GM04503 (cell line): ENCODE measurements at places on chromosomes 7 and 10.

GRCh38 chr10:101767600-101767945 lies 8.3 kb downstream of the FGF8 start:
- no peak for DNase-seq

DNA sequence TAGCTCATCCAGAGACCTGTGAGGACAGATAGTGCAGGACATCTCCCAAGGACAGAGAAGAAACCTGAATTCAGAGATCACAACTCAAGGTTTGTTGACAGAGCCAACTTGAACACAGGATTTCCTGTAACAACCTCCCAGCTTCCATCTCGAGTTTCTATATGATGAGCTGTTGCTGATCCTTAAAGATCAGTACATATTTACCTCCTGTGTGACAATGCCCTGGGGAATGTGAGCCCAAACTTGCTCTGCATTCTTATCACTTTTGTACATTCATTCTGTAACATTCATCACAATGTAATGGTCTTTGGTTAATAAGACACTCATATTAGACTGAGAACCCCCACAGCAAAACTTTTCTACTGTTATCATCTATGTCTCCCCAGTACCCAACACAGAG lies 468.6 kb downstream of the XPNPEP1 start:
- DNase-seq: no peak

- DNase-seq: no peak
Observed at GRCh38 chr7:136256491-136256890, 279.3 kb upstream of the MTPN start.

- DNase-seq: no peak
Observed at GRCh38 chr7:28505867-28506266, 93.5 kb downstream of the CREB5 start.

GRCh38 chr7:5997210-5997808 lies 11.5 kb downstream of the PMS2 start:
- peak; percentile 26 for DNase-seq

DNA sequence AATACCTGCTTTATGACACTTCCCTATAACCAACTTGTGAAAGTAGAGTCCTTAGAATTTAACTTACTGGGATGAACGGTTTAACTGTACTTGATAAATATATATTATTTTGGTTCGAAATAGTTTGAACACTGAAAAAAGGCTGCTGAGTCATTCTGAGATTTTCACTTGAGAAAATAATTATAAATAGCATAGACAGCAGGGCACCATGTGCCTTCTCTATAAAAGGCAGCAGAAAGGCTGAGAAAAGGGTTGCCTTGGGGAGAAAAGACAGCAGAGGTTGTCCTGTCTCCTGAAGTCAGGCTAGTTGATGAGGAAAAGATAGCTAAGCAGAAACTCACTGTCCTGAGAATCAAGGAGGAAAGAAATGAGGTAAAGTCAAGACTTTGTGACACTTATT lies 92.4 kb downstream of the CTTNBP2 start:
- no peak for DNase-seq

GRCh38 chr10:51007781-51008180 lies 66.5 kb upstream of the PRKG1 start:
- DNase-seq: no peak

- DNase-seq: no peak
Observed at GRCh38 chr10:71575451-71575850, 144.1 kb downstream of the C10orf105 start.

DNA sequence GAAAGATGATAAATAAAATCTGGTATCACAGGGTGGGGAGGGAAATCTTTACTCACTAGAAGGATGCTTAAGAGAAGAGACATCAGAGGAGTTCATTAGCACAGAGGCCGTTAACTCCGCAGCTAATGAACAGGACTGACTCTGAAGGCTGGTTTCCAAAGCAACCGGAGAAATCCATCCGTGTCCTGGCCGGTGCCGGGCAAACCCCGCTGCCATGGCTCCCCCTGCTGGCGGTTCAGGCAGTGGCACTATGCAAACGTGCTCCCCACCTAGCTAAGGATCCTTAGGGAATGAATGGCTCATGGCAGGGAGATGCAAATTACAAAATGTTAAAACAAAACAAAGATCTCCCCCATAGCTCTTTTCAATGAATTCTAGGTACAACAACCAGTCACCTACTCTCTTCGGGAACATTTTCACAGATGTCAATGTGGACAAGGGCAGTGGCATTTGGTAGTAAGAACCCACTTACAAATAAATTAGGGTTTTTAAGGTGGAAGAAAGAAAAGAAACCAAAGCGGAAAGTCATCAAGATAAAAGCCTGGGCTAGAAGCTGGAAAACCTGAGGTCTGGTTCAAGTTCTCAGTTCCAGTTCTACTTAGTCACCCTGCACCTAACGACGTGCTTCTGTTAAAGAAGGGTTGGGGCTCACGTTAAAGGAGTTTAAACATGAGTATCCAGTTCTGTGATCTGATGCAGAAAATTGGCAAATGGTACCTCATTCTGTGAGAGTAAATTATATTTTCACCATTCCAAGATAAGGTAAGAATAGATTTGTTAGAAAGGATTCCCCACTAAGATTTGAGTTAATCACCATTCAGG lies 138.2 kb downstream of the SVIL start:
- DNase-seq: peak; percentile 18

DNA sequence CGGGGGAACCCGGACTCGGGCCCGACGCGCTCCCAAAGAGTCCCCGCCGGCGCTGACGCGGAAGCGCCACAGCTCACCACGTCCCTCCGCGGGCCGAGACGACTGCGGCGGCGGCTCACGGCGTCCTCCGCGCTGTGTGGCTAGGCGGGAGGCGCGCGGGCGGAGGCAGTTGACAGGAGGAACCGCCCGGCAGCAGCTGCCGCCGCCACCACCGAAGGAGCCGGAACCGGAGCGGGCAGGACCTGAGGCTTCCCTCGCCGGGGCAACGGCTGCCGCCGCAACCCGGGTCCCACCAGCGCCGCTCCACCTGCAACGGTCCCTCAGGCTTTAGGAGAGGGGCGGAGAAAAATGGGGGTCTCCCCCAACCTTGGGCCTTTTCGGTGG lies 334 bp downstream of the ZNF800 start:
- no peak for DNase-seq

DNA sequence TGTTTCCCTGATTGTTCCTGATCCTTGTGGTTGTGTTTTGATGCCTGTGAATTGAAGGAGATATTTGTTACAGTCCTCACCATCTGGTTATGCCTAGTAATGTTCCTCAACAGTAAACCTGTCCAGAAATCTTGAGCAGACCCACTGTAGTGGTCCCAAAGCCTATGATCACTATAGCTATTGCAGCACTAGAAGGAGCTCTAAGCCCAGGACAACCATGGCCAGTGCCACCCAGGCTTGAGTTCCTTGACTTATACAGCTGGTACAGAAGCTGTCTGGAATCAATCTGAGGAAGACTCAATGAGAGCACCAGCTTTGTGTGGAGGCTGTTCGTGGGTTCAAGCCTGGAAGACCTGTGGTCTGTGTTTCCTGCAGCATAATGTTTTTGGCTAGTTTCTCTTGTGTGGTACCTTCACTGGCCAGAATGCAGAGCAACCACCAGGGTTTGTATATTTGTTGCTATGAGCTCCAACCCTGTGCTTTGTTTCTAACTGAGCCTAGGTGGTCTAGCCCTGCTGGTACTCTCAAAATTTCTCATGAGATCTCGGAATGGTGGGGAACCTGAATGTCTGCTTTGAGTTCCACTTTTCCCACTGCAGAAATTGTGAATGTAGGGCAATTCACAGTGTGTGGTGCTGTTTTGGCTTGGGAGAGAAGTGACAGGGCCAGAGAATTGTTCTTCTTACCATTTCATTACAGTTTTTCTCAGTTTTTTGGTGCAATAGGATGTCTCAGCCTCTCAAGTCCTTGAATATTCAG lies 355.2 kb downstream of the SUGCT start:
- no peak for DNase-seq

DNA sequence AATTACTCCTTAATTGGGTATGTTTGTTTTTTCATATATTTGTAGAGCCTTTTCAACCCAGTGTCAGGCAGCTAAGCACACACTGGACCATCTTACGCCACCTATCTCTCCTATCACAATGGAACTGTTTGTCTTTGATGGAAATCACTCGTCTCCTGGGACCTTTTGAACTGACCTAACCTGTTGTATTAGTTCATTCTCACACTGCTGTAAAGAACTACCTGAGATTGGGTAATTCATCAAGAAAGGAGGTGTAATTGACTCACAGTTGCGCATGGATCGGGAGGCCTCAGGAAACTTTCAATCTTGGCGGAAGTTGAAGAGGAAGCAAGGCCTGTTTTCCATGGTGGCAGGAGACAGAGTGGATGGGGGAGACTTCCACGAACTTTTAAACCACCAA lies 182.0 kb downstream of the TCERG1L start:
- DNase-seq: no peak

DNA sequence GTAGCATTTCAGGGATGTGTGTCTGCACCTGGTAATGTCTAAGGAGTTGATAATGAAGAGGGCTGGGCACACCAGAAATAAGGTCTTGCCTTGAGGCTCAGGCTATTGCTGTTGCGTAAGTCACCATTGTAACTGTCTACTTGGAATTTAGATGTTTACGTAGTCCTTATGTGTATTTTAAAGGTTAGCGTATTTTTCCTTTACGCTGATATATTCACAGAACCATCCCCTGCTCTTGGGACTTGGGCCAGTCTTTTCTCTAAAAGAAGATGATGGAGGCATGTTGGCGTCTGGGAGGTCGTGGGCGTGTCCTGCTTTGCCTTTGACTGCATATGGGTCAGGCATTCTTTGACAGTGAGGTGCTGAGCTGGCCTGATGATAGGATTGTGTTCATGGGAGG lies 14.7 kb downstream of the WDR37 start:
- no peak for DNase-seq

DNA sequence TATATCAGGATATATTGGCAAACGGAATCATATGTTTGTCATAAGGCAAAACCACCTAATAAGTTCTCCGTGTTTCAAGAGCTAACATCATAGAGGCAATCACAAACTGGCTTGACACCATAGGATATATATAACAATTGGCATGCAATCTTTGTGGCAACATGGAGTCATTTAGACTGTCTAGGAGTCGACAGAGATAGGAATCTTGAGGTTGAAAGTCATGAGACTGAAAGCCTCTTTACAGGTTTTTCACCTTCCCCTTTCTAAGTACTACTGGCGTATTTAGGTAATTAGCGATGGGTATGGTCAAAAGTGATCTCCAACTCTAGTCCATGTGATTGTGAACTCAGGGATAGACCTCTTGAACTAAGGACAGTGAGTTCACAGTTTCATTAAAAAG lies 63.7 kb downstream of the THSD7A start:
- DNase-seq: no peak

DNA sequence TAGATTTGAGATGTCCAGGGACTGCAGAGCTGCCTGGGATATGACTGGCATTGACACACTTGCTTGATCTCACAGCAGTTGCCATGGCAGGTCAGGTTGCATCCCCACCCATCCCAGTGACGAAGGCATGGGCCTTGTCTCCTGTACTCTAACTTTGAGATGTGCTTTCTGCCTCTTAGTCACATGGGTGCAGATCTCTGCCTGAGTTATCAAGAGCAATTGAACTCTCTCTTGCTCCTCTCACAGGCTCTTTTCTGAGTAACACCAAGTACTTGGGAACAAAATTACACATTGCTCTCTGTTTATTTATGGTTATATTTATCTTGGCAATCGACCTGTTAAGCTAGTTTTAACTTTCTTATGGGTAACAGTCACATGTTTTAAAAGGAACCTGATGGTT lies 237.3 kb downstream of the NSUN6 start:
- DNase-seq: no peak

GRCh38 chr10:4498711-4499251 lies 327.2 kb upstream of the AKR1E2 start:
- DNase-seq: peak; percentile 96

DNA sequence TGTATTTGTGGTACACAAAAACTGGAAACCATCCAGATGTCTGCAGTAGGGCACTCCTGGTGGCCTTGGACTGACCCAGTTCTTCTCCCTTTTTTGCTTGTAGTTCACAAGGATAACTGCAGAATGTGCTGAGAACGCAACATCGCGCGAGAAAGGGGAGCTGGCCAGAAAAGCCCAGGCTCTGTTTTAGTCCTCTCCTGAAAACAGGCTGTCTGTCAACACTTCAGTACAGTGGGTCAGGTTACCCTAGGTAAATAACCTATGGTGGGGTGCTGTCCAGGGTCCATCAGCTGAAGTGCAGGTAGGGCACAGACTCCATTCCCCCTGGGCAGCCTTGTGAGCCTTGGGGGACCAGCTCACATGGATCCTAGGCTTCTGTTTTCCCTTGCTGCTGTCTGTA lies 495.8 kb downstream of the MDFIC start:
- DNase-seq: no peak

DNA sequence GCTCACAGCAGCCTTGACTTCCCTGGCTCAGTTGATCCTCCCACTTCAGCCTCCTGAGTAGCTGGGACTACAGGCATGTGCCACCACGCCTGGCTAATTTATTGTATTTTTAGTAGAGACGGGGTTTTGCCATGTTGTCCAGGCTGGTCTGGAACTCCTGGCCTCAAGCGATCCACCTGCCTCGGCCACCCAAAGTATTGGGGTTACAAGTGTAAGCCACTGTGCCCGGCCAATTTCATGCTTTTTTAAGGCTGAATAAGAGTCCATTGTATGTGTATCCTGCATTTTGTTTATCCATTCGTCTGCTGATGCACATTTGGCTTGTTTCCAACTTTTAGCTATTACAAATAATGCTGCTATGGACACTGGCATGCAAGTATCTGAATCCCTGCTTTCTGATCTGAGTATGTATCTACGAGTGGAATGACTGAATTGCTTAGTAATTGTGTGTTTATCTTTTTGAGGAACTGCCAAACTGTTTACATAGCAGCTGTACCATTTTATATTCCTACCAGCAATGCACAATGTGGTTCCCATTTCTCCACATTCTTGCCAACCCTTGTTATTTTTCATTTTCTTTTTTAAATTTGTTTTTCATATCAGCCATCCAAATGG lies 37.3 kb upstream of the TPST1 start:
- peak; percentile 73 for DNase-seq

- DNase-seq: no peak
Observed at GRCh38 chr7:146575903-146576302, 459.3 kb downstream of the CNTNAP2 start.

- DNase-seq: no peak
Observed at GRCh38 chr7:1675673-1676549, 5.8 kb downstream of the ELFN1 start.

- no peak for DNase-seq
Observed at GRCh38 chr7:25928549-25929330, 223.3 kb upstream of the NFE2L3 start.

- DNase-seq: no peak
Observed at GRCh38 chr10:104925232-104925851, 284.3 kb downstream of the SORCS3 start.
